Stimulated activated CD4-positive, alpha-beta T cell treated with anti-CD3 and anti-CD28 coated beads, Interleukin-12 subunit alpha, Interleukin-12 subunit beta, amount 100 ng/mL, for 24 hours (primary cell): ENCODE measurements at places on chromosomes 3 and 15.

- no peak for DNase-seq
These were observed 214.8 kb upstream of the ST8SIA2 start for GRCh38 chr15:92178911-92179310.

- DNase-seq = no peak
These were observed 37.8 kb upstream of the ATP10A start for GRCh38 chr15:25900901-25901300.

- no peak for DNase-seq
These were observed 291.6 kb upstream of the CFAP20DC start for GRCh38 chr3:59341459-59341858.

DNA sequence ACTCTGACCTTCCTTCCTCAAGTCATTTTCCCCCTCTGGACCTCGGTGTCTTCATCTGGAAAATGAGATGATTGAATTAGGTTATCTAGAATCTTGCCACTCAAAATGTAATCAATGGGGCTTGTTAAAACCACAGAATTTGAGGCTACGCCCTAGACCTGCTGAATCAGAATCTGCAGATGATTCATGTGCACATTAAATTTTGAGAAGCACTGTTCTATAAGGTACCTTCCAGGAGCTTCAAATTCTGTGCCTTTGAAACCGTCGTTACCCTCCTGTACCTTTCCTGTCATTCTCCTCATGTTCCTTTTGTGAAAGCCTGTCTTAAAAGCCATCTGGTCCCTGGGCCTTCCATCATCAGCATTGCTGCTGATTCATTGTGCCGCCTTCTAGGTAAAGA, 172.4 kb upstream of the TOPAZ1 start:
- DNase-seq = no peak

DNA sequence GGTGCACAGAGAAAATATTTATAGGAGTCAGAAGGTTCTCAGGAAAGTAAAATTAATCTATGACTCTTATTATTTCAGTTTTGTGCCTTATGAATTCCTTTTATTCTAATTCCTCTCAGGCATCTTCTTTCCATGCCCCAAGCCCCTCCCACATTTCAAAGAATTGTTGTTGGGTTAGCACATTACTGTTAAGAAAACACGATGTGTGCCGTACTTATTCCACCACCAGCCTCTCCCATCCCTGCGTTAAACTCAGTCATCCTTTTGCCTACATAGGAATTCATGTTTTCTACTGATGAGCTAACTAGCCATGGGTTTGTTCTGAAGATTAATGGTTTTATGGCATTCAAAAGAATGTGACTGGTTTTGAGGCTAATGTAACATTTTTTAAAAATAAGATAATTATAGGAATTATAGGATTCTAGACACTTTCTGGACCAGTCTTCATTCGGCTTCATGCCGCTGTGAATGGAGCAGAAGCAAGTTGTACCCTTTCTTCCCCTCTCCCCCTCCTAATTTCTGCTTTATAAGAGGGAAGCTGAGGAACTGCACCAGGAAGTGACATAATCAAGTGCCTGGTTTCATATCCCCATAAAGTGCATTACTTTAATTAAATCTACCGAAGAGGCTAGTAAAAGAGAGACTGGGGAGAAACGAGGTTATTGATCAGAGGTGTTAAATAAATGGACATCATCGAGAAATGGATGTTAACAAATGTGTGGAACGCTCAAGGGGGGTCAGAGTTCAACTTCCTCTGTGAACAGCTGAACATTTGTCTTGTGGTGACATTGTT, 12.3 kb upstream of the MB21D2 start:
- no peak for DNase-seq

- no peak for DNase-seq
These were observed 51.4 kb downstream of the CORO2B start for GRCh38 chr15:68630211-68630555.
